Myocyte (in vitro differentiated cells): ENCODE measurements at places on chromosomes 3 and 15.

- no peak for DNase-seq
These were observed 324.7 kb upstream of the SLCO3A1 start for GRCh38 chr15:91528801-91529200.

DNA sequence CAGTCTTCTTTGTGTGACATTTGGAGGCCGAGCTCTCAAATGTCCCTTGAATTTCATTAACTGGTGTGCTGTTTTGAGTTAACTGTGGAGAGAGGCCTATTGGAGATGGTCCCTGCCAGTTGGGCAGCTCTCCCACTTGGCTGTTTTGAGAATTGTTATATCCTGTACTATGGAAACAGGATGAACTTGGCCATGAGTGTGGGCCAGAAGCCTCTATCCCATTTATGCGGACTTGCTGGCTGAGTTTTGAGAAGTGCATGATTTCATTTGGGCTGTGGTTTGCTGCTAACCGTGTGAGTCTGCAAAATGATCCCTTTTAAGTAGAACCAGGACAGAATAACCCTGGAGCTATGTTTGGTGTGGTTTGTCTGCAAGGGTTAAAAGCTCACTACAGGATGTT lies 366.0 kb downstream of the PTPRG start:
- DNase-seq, result peak; percentile 82

GRCh38 chr15:37979671-37980409 lies 45.4 kb downstream of the TMCO5A start:
- DNase-seq, result peak; percentile 49

GRCh38 chr3:38723569-38724391 lies 74.3 kb upstream of the SCN5A start:
- peak; percentile 57 for DNase-seq

- no peak for DNase-seq
These were observed 10.6 kb upstream of the VWA5B2 start for GRCh38 chr3:184218814-184219213.

GRCh38 chr3:139933766-139934165 lies 1.2 kb upstream of the CLSTN2 start:
- no peak for DNase-seq

- DNase-seq, result no peak
These were observed 2.6 kb upstream of the RBM15B start for GRCh38 chr3:51388286-51389029.
